ENCODE measurements at places on chromosomes 6 and 20.
A peak's percentile ranks its signal among the peaks of the same experiment; 100 is the strongest.

- no peak for DNase-seq
Measured at GRCh38 chr6:26486358-26486757, 13.7 kb upstream of the BTN1A1 start.

DNA sequence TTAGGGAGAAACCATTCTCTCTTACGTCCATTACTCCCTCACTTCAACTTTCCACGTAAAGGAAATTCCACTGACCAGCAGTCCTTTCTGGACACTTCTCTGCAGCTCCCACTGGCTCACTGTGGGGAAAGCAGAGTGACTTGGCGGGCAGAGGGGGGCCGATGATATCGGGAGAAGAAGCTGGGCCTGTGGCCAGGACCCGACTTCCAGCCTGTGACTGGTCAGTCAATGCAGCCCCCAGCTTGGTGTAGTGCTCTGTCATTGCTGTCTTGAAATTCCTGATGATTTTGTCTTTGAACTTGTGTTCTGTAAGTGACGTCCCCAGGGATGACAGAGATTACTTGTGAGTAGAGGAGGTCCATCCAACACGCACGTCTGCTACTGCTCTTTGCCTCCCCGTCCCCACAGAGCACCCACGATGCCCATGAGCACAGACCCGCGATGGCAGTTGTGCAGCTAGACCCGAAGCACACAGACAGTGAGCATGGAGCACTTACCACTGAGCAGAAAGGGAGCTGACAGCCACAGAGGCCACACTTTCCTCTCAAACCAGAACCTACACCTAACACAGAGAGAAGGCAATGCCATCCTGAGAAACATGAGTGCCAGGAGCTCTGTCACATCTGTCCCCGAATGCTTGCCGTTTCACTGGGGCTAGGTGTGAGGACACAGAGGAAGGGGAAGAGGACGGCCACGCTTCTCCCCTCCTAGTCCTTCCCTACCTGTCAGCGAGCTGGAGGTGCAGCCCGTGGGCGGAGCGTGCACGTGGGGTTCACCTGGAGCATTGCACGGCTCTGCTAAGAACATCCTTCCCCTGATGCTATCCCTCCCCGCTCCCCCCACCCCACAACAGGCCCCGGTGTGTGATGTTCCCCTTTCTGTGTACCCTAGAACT, 25.7 kb downstream of the DACT2 start:
- no peak for DNase-seq

GRCh38 chr6:162099685-162100084, 627.9 kb downstream of the PRKN start:
- no peak for DNase-seq

DNA sequence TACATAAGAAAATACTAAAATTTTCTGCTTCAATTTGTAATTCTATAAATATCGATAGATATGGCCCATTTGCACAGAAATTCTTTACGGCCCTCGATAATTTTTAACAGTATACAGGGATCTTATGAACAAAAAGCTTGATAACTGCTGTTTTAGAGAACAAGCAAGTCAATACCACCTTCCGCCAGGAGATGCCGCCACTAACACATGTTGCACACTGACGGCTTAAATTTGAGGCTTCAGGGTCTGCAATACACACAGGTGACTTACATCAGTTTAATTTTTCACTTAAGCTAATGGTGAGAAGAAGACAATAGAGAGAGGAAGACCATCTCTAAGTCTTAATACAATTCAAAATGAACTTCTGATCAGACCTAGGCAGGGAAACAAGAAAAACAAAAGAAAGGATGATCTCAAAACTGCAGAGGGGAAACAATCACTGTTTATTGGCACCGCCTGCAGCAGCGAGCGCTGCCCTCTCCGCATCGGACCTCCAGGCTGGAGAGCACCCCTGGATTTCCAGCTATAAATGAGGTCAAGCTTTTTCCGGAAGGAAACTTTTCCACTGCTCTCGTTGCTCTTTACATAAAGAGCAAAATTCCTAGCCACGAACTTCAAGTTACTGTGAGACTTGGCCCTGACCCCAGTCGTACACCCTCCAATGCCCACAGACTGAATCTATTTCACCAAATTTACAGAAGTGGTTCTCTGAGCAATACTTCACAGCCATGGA, 53.9 kb downstream of the OTOR start:
- DNase-seq, result peak; percentile 51

DNA sequence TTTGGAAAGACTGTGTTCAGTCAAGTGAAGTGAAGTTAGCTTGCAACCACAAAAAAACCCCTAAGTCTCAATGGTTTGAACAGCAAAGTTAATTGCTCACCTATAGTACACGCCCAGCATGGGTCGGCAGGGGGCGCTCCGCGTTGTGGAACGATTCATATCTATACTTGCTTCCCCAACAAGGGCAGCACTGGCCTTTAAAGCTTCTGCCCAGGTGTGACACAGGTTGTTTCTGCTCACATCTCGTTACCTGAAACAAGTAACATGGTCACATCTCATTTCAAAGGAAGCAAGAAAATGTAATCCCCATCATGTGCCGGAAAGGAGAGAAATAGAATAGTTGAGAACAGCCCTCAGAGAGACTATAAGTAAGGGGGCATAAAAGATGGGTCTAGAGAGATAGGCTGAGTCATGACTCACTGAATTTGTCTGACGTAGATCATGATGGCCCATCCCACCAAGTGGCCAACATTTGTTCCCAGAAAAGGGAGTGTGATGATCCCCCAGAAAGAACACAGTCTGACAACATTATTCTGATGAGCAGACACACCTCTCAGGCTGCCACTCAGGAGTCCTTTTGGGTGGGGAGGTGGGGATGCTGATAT, 29.0 kb downstream of the HNF4A start:
- peak; percentile 76 for DNase-seq

DNA sequence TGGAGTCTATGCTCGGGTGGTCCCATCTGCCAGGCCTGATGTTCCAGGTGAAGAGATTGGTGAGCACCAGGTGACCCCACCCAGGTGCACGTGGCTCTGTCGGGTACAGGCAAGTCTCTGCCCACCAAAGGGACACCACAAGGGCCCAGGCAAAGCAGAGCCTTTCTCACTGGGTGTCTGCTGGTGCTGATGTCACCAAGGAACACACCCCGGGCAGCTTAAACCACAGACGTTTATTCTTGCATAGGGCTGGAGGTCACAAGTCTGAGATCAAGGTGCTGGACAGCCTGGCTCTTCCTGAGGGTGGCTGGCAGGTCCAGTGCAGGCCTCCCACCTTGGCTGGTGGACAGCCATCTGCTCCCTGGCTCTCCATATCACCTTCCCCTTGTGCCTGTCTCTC, 100.7 kb upstream of the CD93 start:
- no peak for DNase-seq

GRCh38 chr6:106134906-106135634, 48.9 kb downstream of the PRDM1 start:
- no peak for DNase-seq

GRCh38 chr20:35506179-35506578, 23.3 kb downstream of the C20orf173 start:
- DNase-seq, result peak; percentile 5

GRCh38 chr20:11080781-11081377, 407.1 kb upstream of the JAG1 start:
- no peak for DNase-seq

- no peak for DNase-seq
Measured at GRCh38 chr6:91824331-91824730, 1237.5 kb upstream of the MAP3K7 start.
